Lower leg skin (tissue), 4 donors: ENCODE measurements at places on chromosomes 6 and 20. TPM values are rescaled to one million over a fixed set of nuclear protein-coding genes. Genes with fewer than 3 reads are reported as not detected.

DNA sequence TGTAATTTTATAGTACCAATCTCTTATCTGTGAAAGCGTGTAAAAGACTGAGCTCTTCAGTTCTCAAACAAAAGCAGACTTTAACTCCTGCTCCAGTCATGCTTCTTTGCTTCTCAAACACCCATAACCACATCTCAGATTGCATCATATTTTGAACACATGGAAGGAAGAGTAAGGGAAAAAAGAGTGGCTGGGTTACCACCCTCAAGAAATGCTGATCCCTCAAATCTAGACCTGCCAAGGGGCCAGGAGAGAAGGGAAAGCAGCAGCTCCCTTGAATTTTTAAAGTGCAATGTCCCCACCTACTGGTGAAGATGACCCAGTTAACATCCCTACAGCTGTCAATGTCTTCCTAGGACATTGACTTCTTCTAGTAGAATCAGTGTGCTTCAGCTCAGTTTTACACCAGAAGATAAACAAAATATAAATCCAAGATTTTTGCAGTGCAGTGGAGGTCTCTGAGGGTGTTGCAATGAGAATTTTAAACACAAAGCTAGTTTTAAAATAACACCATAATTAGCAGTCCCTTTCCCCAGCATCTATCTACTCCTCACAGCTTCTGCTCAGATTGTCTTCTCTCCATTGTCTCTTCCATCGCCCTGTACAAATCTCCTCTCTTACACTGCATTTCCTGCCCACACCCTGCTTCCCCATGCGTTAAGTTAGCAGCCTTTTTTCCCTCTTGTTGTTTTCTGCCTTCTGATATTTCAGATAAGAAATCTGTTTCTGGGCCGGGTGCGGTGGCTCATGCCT, 22.6 kb upstream of the HLA-DQB2 start:
- DNase-seq, result peak; percentile 55

GRCh38 chr20:25318471-25319240, 70.8 kb downstream of the PYGB start:
- peak; percentile 80 for DNase-seq

DNA sequence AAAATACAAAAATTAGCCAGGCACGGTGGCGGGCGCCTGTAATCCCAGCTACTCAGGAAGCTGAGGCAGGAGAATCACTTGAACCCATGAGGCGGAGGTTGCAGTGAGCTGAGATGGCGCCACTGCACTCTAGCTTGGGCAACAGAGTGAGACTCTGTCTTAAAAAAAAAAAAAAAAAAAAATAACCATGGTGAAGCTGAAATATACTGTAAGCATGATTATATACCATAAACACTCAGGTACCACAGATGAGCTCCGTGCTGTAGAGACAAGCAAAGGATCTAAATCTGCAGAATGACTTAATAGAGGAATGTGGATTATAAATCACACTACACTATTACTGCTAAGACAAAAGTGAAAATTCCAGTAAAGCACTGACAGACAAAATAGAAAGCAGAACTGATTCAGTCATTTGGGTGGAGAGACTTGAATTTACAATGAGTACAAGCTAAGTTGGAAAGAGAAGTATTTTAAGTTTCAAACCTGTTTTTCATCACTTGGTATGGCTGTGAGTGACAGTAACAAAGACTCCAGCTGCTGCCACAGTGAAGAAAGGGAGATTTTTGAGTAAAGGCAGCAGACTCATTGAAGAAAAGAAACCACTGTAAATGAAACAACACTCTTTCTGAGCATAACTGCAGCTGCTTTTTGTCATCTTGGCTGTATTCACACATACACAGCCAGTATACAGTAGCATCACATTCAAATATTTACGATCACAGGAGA, 322.1 kb downstream of the RNGTT start:
- no peak for DNase-seq

GRCh38 chr6:30295837-30296236, 30.9 kb upstream of the TRIM39 start:
- DNase-seq, result no peak

DNA sequence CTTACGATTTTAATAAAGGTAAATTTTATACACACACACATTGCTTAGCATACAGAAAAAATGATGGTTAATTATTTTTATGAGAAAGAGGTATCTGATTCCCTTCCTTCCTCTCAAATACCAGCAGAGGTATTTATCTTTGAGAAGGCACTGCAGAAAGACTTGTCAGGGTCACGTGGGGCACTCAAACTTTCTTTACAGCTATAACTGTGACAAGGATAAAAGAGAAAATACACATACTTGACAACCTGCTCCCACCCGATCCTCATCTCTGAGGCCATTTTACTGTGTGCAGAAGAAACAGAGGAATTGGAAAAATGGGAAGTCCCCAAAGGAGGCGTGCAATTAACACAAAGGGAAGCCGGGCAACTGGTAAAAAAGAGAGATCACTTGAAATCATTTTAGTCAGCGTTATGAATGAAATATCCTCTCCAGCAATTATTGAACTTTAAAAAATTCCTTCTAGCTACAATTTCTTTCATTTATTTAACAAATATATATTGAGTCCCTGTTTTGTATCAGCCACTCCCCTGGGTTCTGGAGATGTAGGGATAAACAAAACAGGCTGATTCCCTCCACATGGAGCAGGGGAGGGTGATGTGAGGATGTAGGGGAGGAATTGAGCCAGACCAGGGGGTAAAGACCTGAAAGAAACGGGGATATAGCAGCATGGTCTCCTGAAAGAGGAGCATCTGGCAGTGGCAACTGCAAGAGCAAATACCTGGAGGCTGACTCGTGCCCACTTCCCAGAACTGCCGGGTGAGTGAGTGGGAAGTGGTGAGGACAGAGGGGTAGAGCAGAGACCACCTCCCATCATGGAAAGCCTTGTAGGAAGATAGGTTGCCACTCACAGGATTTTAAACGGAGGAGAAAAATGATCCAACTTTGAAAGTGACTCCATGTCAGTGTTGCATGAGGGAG, 510.3 kb downstream of the KIF16B start:
- no peak for DNase-seq

- DNase-seq, result no peak
Observed at GRCh38 chr20:10119336-10119735, 84.5 kb downstream of the ANKEF1 start.

DNA sequence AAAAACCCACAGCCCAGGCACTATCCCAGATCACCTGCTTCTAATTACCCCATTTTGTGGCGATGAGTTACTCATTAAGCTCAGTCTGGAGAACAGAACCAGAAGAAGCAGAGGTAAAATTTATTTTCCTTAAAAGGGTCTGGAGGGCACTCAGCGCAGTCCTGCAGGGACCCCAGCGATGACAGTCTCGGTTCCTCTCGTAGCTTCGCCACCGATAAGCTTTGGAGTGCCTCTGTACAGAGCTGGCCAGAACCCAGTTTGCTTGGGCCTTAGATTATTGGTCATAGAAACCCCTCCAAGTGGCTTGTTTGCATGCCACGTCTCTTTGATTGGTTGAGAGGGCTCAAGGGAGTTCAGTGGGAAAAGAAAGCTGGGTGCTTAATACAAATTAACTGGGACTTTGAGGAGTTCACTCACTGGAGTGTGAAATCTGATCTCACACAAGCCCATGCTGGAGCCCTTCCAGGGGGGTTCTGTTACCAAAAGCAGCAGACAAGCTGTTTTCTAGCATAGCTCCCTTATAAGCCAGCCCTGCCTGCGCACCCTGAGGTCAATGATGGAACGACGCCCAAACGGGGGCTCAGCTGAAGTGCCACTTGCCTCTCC, 158.5 kb upstream of the ARID1B start:
- no peak for DNase-seq

GRCh38 chr6:149366267-149366921, 33.7 kb upstream of the SUMO4 start:
- no peak for DNase-seq

DNA sequence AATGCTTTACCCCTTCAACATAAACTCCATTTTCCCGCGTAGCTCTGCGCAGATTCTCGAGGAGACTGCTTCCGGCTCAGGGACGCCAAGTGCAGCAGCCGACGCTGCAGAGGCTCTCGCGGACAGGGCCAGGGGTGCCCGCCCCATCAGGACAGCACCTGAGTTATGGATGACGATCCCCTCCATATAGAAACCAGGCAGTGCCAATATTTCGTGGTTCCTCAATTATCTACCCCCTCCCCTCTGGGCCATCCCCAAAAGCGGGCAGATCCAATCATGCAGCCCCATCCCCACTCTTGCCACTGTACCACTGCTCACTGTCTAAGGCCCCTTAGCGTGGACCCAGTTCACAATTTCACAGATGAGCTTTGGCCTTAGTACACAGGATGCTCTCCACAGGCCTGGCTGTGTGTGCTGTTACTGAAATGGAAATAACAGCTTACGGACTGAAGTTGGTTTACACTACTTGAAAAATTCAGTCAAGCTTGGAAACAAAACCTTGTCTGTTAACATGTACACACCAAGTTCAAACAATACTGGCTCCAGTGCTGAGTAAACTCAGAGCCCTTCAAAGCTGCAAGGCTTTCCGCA, 74.5 kb downstream of the DACT2 start:
- no peak for DNase-seq

DNA sequence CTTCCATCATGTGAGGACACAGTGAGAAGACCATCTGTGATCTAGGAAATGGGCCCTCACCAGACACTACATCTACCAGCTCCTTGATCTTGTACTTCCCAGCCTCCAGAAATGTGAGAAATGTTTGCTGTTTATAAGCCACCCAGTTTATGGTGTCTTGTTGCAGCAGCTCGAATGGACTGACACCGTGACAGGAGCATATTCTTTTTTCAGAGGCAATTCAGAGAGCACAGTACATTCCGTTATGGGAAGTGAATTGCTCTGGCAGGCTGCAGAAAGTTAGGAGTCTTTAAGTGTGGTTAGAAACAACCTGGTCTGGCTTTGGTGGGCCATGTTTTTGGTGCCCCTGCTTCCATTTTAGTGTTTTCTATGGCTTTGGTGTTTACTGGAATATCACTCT, 75.1 kb downstream of the FIG4 start:
- DNase-seq, result no peak

DNA sequence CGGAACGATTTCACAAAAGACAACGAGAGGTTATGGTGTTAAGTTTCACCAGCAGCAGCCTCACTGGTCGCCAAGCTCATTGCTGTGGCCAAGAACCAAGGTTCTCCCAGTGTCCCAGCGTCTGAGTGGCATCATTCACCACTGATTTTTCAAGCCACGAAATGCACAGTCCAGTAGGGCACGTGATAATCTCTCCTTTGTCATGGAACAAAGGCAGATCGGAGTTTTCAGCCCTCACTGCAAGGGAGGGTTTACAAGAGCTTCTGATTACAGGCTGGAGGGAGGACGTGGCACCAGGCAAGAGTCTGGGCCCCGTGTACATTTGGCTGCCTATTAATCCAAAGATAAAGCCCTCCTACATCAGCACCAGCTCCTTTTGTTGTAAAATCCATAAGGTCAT, 2.0 kb downstream of the CD24 start:
- DNase-seq, result no peak

GRCh38 chr6:10429638-10430427, 15.0 kb upstream of the TFAP2A start:
- DNase-seq, result no peak

DNA sequence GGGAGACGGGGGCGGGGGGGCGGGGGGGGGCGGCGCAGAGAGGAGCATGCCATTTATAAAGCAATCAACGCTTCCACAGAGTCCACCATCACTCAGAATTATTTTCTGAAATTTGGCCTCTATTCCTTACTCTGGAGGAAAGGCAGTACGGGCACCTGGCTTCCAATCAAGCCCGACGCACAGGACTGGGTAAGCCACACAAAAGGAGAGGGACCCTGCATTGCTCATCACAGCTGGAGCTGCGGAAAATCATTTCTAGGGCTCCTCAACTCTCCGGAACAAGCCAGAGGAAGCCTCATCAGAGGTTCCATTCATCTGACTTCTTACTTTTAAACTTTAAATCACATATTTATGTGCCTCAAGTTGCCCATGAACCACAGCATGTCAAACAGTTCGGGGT, 55.9 kb downstream of the TTI1 start:
- DNase-seq, result peak; percentile 46

DNA sequence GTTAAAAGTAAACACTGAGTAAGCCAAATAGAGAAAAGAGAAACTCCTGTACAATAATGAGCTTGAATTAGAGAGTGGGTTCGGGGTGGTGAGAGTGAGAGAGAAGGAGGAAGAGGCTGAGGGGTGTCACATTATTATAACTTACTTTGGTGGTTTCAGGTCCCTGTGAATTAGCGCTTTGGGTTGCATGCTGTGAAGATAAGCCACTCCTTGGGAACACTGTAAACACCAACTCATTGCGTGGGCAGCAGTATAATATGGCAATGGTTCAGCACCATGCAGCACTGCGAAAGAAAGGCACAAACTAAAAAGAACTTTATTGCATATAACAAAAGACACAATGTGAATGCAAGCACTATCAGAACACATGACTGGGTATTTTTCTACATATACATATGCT, 26.9 kb downstream of the MAP3K7 start:
- no peak for DNase-seq

DNA sequence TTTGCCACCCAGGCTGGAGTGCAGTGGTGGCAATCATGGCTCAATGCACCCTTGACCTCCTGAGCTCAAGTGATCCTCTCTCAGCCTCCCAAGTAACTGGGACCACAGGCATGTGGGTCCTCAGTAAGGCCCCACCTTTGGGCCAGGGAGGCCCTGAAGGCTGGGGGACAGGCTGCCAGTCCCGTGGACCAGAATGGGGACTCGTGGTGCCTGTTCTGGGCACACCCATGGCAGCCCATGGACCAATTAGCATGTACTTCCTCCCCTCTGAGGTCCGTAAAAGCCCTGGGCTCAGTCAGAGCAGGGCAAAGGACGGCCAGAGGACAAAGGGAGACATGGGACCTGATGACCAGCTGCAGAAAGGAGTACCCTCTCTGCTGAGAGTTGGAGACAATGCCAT, 1590.8 kb downstream of the KHDRBS2 start:
- DNase-seq, result no peak

- DNase-seq, result no peak
Observed at GRCh38 chr6:15327271-15327670, 81.4 kb downstream of the JARID2 start.

- no peak for DNase-seq
Observed at GRCh38 chr6:71537717-71538116, 249.1 kb downstream of the OGFRL1 start.

- no peak for DNase-seq
Observed at GRCh38 chr6:11208267-11208666, 24.2 kb downstream of the NEDD9 start.

- no peak for DNase-seq
Observed at GRCh38 chr6:142879076-142879475, 65.9 kb downstream of the HIVEP2 start.

GRCh38 chr20:50356962-50357782, 153.0 kb upstream of the PTPN1 start:
- no peak for DNase-seq

- DNase-seq, result no peak
Observed at GRCh38 chr6:162785632-162786242, 58.0 kb downstream of the PACRG start.

Gene RBM12
- total RNA-seq, result 22.7 TPM

Gene TBCC
- 40.3 TPM for total RNA-seq

Gene PDYN
- total RNA-seq, result not detected

Gene C6orf15
- total RNA-seq, result 17.8 TPM

Gene SMPDL3A
- total RNA-seq, result 112 TPM

Gene GGTLC1
- not detected for total RNA-seq

Gene PRL
- total RNA-seq, result not detected

Gene TNXB
- total RNA-seq, result 24.9 TPM

Gene CST3
- 489 TPM for total RNA-seq
